ENCODE measurements at places on chromosomes 3 and 15. TPM values are rescaled to one million over a fixed set of nuclear protein-coding genes. Genes with fewer than 3 reads are reported as not detected.

GRCh38 chr3:129656659-129657247 is 50.3 kb upstream of the PLXND1 start:
- no peak for DNase-seq

GRCh38 chr3:71972031-71972430 is 187.1 kb upstream of the PROK2 start:
- DNase-seq = no peak

GRCh38 chr3:58038675-58039292 is 30.6 kb downstream of the FLNB start:
- no peak for DNase-seq

Gene AGBL1
- total RNA-seq = 0.04 TPM

- DNase-seq = no peak
Measured at GRCh38 chr3:8668216-8668615, 23.6 kb upstream of the SSUH2 start.

Gene ADAMTS9
- not detected for total RNA-seq

DNA sequence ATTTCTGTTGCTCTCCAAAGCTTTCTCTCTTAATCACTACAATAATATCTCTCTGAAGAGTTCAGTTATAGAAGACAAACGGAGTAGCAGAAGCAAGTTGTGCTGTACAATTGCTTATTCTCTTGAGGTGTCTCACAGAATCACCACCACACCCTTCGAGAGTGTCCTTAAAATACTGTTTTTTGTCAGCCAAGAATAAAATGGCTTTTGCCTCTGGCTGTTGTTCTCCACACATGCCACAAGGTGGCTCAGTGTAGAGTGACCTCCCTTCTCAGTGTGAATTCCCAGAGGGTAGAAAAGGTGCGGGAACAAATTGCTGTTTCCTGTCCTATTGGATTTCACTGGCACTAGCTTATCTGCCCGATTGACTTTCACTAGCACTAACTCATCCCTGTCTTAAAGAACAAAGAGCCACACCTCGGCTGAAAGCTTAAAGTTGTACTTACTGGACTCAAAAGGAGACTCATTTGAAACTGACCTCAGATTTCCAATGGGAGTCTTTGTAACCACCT is 134.2 kb upstream of the SATB1 start:
- DNase-seq = peak; percentile 50

Gene ABCF3
- total RNA-seq = 66.2 TPM

Measured in activated CD4-positive, alpha-beta T cell treated with anti-CD3 and anti-CD28 coated beads for 36 hours (primary cell).